Suppressor macrophage (primary cell): ENCODE measurements at places on chromosomes 7 and 10.

DNA sequence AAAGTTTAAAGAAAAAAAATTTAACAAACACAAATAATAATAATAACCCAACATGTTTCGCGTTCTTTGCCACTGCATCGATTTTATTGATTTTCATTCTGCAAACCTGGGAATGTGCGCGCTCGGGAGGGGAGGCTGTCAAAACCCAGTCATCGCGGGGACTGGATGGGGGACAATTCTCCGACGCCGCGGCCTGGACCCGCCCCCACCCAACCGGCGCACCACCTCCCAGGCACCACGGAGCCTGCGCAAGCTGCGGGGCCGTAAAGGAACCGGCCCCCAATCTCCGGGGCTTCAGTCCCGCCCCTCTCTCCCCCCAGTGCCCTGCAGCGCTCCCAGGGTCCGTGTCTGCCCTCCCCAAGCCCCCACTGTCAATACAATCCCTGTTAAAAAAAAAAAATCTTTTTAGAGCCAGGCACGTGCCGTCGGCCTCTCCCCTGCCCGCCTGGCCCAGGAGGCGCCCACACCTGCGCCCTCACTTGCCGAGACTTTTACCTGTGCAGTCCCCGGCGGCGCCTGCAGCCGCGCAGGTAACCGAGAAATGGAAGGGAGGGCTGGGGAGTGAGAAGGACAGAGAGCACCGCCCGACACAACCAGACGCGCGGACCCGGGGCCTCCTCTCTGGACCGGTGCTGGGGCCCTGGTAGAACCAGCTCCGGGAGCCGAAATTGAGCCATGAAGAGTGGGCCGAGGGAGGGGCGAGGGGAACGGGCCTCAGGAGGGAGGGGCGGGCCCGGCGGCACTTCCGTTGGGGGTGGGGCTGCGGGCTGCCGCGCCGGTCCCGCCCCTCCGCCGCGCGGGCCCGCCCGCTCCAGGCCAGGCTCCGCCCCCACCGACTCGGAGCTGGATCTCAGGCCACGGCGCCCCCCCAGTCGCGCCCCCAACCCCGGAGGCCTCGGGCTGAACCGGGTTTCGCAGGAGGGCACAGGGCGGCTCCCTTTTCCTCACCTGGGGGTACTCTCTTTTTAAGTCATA lies 7.6 kb upstream of the ZNF503 start:
- peak; percentile 91 for DNase-seq

GRCh38 chr7:46810986-46811385 lies 770.9 kb downstream of the TNS3 start:
- DNase-seq = no peak

- no peak for DNase-seq
Observed at GRCh38 chr10:125691160-125691981, 8.4 kb upstream of the TEX36 start.

DNA sequence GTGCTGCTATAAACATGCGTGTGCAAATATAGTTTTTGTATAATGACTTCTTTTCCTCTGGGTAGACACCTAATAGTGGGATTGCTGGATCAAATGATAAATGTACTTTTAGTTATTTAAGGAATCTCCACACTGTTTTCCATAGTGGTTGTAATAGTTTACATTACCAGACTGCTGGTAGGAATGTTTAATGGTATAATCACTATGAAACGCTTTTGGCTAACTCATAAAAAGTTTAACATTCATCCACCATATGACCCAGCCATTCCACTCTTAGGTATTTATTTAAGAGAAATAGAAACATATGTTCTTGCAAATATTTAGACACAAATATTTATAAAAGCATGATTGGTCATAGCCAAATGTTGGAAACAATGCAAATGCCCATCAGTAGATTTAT lies 32.1 kb upstream of the TFEC start:
- no peak for DNase-seq

GRCh38 chr7:3374239-3374638 lies 73.2 kb downstream of the SDK1 start:
- DNase-seq = peak; percentile 1

DNA sequence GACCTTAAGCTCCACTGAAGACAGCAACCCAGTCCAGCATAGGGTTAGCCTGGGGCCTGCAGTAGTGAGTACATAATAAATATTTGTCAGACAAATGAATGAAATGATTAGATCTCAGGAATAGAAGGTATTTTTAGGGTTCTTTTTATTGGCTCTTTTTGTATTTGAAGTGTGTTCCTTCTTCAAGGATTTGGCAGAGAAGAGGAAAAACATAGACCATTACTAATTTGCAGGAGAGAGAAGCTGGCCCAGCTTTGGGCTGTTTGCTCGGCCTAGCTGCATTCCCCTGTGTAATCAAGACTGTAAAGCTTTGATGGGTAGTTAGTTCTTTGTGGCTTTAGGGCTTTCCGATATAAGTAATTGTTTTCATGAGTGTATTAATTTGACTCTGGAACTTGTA lies 64.2 kb downstream of the CNNM2 start:
- DNase-seq = no peak
